ENCODE measurements at places on chromosomes 7 and 10. TPM values are rescaled to one million over a fixed set of nuclear protein-coding genes. Genes with fewer than 3 reads are reported as not detected.
A peak's percentile ranks its signal among the peaks of the same experiment; 100 is the strongest.

- DNase-seq = no peak
Observed at GRCh38 chr10:118500477-118501104, 94.9 kb downstream of the PRLHR start.

- no peak for DNase-seq
Observed at GRCh38 chr7:33706186-33706585, 199.2 kb upstream of the BMPER start.

DNA sequence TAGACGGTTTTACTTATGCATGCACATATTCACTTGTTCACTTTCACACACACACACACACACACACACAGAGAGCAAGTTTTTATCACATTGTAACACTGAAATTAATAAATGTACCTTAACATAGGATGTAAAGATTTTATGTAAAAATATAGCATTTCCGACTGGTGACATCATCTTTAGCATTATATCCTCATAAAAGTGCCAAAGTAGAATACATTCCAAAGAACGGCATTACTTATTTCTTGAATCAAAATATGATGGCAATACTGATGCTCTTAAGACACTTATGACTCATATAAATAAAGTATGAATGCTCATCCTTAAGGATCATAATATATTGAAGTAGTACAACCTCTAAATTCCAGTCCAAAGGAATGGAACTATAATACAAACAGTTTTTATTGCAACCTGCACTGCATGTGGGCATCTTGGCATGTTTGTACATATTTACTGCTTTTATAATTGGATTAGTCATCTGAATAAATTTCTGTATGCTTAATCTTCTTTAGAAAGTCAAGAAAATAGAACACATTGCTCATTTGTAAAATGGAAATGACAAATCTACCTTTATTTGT is 290.0 kb upstream of the SEMA3A start:
- no peak for DNase-seq

DNA sequence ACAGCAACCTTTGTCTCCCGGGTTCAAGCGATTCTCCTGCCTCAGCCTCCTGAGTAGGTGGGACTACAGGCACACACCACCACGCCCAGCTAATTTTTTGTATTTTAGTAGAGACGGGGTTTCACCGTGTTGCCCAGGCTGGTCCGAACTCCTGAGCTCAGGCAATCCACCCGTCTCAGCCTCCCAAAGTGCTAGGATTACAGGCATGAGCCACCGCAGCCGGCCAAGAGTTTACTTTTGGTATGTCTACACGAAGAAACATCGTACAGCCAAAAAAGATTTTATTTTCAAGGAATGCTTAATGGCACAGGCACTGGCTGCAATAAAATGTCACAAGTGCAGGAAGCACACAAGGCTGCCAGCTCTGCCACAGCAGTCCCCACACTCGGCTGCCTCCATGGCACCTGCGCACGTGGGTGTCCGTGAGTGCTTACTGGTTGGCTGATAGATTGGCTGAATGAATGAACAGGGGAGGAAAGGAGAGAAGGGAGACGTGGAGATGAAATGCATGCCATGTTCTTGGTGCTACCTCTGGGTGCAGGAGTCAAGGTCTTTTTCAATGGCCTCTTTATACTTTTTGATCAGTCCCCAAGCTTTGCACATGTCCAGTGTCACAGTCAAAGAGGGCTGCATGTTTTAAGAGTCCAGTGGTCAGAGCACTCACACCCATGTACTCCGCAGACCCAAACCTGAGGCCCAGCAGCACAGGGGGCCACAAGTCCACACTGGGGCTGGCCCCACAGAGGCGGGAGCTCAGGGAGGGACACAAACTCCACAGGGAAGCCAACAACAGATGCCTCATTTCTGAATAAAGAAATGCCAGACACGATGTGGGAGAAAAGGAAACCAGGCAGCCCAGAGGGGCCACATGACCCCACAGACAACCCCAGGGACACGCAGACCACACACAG is 198.2 kb downstream of the MAD1L1 start:
- no peak for DNase-seq

GRCh38 chr7:129098409-129099084 is 43.6 kb upstream of the TNPO3 start:
- DNase-seq = no peak

DNA sequence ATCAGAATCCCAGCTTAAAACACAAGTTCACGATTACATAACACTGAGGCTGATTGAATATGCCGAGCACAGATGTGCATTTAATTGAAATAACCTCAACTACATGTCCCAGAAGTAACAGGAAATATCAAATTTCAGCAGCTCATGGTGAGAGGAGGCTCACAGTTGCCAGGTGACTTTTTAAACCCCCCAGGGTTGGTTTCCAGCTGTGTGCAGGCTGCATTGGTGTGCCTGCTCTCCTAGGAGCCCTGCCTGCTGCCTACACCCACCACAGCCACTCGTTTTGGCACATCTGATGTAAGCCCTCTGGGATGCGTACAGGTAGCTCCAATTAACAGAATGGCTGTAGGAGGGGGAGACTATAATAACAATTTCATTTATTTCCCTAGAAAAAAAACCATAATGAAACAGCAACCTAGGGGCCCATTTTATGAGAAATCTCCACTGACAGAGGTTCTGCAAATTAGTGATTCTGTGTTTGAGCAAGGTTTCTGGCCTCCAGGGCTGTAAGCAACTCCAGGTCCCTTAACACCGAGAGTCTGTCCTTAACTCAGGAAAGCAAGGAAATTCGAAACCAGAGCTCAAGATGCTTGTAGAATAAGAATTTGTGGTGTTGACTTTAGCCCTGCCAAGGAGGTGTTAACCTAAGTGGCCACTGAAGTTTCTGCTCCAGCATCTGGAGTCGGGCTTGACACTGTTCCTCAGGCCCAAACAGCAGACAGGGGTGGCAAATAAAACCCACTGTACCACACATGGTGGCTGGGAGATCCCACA is 161.9 kb downstream of the BMPER start:
- no peak for DNase-seq

GRCh38 chr7:30567081-30567480 is 27.6 kb upstream of the GARS1 start:
- DNase-seq = no peak

DNA sequence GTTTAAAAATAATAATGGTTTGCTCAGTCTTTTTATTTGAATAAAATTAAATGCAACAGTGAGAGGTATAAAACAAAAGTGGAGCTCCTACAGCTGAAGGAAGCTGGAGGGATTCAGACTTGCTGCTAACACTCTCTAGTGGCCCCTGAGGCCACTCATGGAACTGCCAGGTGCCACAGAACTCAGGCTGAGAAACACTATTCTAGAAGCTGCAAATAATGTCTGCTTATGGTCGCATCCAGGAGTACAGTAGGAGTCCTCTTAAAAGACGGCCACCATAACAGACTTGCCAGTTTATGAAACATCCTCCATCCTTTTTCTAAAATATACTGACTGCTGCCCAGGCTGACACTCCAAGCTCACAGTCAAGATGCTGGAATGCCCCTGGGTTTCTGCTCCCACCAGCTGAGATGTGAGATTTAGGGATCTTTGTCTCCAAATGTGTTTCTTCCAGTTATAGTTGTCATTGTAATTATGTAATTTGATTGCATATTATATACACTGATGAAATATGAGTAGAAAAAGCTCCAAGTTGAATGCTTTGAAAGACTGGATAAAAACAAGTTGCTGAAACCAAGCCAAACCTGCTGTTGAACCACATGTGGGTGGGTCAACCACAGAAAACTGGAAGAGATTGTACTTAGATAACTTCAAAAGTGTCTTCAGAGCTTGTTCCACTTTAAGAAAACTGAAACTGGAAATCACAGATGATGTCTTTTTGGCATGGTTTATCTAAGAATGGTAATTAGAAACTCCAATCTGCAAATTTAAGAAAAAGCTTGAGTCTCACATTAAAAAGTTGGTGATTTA is 213.7 kb upstream of the AOAH start:
- no peak for DNase-seq

DNA sequence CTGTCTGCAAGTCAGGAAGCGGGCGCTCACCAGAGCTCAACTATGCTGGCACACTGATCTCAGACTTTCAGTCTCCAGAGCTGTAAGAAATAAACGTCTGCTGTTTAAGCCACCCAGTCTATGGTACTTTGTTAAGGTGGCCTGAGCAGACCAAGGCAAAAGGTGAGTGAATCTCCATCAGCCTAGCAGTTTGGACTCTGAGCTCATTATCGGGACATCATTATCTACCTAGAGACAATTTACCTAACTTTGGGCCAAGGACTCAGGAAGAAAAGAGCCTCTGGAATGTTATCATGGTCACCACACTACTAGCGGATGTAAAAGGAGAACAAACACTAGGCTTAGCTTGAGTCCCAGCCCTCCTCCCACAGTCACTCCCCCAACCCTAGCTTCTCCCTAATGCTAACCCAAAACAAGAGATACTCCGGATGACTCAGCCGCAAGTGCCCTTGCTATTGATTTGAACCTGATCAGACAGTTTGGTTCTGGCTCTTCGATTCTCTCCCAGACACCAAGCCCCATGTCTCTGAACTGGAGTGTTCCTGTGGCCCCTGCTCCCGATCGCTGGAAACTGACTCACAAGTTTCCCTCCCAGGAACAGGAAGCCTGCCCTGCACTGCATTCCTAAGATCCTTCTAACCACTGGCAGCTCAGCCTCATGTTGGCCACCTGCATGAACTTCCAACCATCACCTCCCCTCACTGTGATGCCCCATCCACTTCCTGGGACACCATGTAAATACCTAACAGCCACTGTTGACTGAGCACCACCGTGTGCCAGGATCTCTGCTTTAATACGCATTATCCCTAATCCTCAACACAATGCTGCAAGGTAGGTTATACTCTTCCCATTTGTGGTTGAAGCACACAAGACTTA is 34.5 kb downstream of the CREB3L2 start:
- DNase-seq = no peak

- DNase-seq = no peak
Observed at GRCh38 chr7:158650821-158651225, 53.8 kb downstream of the NCAPG2 start.

- peak; percentile 25 for DNase-seq
Observed at GRCh38 chr7:114026486-114027089, 107.8 kb upstream of the PPP1R3A start.

GRCh38 chr7:42194238-42194637 is 42.8 kb downstream of the GLI3 start:
- no peak for DNase-seq

DNA sequence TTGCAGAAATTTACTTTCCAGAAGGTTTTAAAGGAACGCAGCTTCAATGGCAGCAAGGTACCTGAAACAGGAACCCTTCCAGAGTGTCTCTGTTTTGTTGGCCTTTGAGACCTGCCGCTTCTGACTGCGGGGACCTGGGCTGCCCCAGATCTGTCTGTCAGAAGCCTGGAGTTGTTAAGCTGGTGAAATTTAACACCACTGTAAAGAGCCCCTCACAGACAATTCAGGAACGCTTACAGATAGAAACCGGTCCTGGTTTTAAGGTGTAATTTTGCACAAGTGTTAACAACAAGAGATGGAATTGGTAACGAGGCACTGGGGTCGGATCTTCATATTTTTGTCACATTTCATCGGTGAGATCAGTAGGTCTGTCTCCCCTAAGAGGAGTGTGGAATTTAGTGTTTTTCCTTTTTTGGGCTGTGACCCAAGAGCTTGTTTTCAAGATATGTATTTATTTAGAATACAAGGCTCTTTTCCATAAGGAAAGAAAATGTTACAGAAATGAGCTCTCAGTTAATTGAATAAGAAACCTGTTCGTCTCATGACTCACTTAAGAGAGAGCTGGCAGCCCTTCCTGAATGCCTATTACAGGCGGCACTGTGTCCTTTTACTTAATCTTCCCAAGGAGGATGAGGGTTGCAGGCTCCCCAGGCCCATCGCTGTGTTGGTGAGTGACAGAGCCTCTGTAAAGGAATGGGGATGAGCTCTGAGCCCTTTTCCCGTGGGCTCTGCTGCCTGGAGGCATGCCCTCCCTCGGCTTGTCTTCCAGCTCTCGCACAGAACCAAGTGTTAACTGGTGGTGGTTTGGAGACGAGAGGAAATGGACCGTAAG is 168.7 kb downstream of the CUX1 start:
- peak; percentile 12 for DNase-seq

The SHTN1 gene
- total RNA-seq = 45.8 TPM

The CDK1 gene
- 5.3 TPM for total RNA-seq

The AVPI1 gene
- total RNA-seq = 28.6 TPM

The MACROH2A2 gene
- 59.5 TPM for total RNA-seq

The SH2D4B gene
- total RNA-seq = 0.40 TPM

The SYNPO2L gene
- total RNA-seq = 0.77 TPM

The CLCN1 gene
- not detected for total RNA-seq
